ENCODE measurements at places on chromosomes 6 and 20. TPM values are rescaled to one million over a fixed set of nuclear protein-coding genes. Genes with fewer than 3 reads are reported as not detected.
A peak's percentile ranks its signal among the peaks of the same experiment; 100 is the strongest.

The TMEM239 gene
- total RNA-seq: 0.09 TPM

The CRISP3 gene
- not detected for total RNA-seq

The GTSF1L gene
- not detected for total RNA-seq

The ZBTB2 gene
- 1.4 TPM for total RNA-seq

The OR2H1 gene
- total RNA-seq: not detected

GRCh38 chr6:166007349-166008263 lies 160.0 kb downstream of the TBXT start:
- peak; percentile 81 for DNase-seq

DNA sequence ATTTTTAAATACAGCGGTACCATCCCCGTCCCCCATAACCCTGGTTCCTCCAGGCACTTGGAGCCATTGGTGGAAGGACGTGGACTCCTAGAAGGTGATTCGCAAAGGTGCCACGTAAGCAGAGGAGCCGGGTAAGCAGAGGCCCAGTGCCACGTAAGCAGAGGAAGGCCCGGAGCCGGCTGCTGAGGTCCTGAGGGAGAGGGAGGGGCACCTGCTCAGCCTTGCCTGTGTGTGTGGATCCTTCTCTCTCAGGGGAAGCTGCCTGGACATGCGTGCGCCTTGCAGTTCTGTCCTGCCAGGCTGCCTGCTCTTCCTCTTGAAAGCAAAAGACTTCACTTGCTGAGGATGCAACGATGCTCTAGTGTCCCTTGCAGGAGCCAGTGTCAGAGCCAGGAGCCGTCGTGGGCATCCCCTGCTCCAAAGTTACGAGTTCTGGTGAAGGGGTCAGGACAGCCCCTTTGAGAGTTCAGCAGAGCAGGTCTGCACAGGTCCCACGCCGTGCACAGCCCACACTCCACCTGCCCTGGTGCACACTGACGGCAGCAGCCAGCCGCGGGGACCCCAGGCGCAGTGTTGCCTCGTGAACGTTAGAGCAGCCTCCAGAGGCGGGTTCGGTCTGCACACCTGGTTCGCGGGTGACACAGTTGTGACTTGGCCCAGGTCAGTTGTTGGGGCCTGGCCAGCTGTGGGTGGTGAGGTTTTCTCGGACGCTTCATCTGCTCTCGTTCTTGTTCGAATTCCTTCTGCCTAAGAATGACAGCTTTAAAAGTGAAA lies 1.9 kb upstream of the NKAIN4 start:
- DNase-seq: no peak

DNA sequence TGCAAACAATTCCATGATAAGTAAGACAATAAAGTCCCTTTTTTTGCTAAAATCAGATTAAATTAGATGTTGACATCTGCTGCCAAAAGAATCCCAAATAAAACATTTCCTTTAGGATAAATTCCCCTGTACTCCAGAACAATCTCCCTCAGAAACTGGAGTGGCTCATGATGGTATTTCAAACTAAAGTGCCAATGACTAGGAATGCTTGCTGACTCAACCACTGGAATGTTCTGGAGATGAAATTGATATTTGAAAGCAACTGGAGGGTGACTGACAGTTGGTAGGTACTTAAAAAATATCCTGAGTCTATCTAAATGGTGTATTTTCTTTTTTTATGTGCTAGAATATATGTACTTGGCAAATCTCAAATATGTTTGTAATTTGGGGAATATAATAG lies 350.1 kb upstream of the TSHZ2 start:
- no peak for DNase-seq

DNA sequence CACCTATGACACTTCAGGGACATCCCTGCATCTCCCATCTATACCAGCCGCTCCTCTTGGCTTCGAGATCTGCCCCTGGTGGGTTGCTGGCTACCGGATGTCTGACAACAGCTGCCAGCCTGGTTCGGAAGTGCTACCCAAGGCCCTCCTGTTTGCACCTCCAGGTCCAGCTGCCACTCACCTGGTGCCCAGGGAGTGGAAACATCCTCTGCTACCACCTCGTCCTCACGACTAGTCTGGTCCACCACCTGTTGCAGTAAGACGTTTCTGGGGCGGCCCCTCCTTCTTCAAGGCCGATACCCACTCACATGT lies 8.3 kb upstream of the PCMTD2 start:
- DNase-seq: no peak

DNA sequence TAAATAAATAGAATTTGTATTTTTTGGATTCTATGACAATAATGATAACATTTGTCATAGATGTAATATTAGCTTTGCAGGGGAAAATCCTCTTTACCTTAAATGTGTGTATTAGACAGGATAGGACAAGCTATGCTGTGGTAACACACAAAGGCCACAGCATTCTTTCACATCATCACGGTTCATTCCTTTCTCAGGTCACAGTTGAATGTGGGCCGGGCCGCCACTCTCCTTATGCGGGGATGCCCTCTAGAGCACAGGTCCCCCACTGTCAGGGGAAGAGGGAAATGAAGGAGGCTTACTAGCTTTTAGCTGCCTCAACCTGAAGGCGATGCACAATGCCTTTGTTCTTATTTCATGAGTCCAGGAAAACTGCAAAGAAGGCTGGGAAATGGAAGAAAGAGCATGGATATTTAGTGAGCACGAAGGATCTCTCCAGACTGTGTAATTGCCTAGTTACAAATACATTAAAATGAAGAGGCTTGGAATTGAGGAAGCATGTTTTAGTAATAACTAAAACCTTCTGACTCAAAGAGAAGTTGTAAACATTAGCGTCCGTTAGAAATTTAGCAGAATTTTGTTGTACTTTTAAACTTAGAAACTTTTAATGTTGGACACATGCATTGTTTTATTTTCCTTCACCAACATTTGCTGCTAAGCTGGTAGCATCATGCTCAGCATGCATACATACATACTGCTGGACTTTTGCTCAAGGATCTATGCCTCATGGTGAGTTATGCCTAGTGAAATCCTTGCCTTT lies 248.9 kb upstream of the FOXQ1 start:
- DNase-seq: no peak

DNA sequence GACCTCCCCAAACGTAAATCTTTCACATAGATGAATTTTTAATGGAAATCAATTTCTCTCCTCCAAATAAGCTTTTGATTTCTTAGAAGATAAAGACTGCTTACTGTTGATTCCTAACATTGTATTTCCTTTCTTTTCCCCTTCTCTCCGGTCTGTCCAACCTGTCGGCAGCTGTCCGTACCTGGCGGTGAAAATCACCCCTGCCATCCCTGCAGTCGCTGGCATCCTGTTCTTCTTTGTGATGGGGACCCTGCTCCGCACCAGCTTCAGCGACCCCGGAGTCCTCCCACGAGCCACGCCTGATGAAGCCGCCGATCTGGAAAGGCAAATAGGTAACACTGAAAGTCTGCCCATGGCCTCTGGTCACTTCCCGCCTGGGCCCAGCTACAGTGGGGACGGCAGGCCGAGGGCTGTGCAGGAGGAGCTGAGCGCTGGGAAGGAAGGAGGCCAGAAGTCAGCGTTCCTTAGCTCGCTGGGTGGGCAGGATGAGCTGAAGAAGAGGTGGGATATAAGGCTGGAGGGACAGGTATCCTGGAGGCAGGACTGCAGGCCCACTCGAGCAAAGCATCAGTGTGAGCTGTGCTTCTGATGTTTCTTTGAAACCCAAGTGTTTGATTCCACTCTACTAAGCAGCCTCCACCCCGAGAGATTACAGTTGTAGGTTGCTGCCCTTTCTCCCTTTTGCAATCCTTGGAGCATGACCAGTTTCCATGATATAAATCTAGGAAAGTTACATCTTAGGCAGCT lies 161.6 kb downstream of the ZDHHC14 start:
- DNase-seq: no peak

- no peak for DNase-seq
Observed at GRCh38 chr6:74805916-74806696, 399.7 kb downstream of the COL12A1 start.

DNA sequence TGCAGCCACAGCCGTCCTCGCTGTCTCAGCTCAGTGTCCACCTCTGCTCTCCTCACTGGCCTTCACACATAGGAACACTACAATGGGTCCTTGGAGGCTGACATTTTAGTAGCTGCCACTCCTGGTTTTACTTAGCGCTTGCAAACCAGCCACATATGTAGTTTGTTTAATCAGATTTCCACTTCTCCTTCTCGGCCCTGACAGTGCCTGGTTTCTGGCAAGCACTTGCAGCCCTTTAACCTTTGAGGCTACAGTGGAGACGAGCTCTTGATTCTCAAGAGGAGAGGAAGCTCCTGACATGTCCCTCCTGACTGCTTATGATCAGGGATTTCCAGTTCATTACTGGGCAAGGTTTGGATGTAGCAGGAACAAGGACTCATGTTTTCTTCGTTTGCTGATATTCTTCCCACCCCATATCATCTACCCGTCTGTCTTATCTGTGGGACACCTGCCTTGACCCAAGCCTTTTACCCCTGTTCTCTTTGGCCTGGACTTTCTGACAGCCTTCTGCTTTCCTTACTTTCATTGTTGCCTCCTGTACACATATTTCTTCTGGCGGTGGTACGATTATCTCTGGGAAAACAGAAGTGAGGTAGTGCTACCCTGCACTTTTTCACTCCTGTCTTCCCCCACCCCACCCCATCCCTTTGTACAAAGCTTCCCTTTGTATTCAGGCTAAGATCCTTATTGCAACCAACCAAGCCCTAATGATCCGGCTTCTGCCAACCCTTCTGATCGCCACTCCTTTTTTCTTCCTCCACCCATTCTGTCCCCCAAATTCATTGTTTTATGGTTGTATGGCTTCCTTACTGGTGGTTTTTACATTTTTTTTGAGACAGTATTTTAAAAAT lies 31.2 kb downstream of the CEP43 start:
- DNase-seq: no peak

DNA sequence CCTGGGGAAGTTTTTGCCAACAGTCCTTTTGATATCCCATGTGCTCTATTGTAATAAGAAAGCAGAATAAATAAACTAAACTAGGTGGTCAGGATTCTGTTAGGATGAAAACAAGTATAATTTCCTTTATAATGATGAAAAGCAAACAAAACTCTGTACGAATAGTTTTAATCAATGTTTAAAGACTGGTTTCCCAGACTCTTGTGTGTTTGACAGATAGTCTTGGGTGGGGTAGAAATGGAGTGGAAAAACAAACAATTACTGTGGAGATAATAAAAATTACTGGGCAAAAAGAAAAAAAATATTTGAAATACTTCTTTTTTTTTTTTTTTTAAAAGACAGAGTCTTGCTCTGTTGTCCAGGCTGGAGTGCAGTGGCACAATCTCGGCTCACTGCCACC lies 152.1 kb upstream of the FLRT3 start:
- DNase-seq: no peak

DNA sequence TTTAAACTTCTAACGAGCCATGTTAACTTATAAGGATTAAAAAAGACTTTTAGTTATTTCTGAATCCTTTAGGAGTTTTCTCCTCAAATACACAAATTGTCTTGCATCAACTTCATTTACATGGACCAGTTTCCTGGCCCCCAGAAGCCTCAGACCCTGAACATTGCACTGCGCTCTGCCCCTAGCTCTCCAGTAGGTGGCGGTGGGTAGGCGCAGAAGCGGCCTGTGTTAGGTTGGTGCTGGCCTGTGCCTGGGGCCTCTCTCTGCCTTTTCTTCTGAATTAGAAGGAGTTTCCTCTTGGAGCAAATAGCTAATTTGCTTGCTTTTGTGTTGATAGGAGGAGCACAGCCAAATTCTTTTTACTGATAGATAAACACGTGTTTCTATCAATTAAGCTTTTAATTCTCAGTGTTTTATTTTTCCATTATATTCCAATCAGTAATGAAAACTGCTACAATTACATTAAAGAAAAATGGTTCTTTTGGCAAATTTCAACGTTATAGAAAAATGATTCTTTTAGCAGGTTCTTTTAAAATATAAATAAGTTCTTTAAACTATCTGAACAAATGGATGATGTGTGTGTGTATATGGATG lies 44.4 kb downstream of the DTD1 start:
- peak; percentile 61 for DNase-seq

DNA sequence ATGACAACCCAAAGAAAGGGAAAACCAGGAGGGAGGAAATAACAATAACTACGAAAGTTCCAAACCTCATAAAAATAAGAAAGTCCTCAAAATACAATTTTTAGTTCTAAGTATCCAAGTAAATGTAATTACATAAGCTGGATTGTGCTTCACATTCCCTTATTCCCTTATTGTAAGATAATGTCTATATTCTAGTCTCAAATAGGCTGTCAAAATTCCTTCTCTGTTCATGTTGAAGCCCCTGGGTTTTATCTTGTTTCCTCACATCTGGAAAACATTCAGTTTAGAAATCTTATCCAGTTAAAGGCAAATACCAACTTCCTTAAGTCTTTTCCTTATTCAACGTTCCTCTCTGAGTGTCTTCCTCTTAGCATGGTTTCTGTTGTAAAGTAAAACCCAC lies 282.3 kb downstream of the CD109 start:
- DNase-seq: no peak

DNA sequence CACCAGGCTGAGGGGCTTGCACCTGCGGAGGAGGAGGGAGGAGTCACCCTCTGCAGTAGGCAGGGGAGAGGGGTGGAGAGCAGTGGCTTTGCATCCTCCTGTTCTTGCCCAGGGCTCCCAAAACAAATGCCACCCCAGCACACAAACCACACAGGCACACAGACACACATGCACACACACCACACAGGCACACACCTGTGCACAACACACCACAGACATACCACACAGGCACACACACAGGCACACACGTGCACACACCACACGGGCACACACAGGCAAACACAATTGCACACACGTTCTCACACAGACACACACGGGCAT lies 26.6 kb downstream of the YTHDF1 start:
- no peak for DNase-seq

GRCh38 chr6:111114482-111114881 lies 27.2 kb downstream of the SLC16A10 start:
- DNase-seq: no peak

DNA sequence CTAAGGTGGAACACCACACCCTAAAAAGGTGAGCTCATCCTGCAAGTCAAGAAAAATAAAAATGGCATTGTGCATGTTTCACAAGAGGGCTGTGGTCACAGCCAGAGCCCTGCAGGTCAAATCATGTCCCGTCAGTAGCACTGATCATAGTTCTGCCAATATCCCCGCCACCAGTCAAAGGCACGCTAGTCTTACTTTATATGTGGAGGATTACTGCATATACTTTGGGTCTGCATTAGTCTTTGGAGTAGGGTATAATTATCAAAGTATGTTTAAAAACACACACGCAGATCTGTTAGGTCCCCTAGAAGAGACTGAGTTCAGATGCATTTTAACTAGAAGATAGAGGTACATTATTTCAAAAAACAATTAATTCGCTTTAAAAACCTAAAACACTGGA lies 1.8 kb downstream of the PERP start:
- DNase-seq: no peak
